CD4-positive, alpha-beta memory T cell (primary cell): ENCODE measurements at places on chromosomes 4 and X.

DNA sequence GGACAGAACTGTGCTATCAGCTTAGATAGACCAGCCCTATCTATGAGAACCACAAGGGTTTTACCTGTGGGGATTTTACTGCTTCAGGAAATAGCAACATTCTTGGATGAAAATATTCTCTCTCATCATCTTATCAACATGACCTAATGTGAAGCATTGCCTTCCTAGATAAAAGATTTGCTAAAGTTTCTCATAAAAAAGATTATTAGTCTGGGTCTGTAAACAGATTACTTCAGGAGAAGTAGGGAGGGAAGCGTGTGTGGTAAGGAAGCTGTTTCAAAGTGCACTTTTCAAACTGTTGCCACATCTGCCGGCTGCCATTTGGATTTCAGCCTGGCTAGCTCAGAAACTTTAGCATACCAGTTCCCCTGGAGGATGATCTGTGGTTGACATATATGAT lies at the start of gene NOX1:
Gene NOX1, minus strand, starts transcription at position 35 of the 400 bp plus-strand sequence. CDS start 220 bp downstream, outside the sequence.
- no peak for DNase-seq

GRCh38 chr4:89570931-89571330 lies 263.3 kb upstream of the GPRIN3 start:
- DNase-seq = no peak

DNA sequence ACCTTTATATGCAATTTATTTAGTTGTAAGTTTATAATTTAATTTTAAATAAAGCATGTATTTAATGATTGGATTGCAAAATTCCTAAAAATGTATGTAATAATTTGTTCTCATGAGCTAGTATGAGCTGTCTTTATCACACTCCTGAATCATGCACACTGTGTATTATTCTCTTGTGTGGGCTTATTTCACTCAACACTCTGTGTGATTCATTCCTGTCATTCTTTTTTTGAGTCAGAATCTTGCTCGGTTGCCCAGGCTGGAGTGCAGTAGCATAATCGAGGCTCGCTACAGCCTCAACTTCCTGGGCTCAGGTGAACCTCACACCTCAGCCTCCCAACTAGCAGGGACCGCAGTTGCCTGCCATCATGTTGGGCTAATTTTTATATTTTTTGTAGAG lies 123.1 kb upstream of the SLC34A2 start:
- DNase-seq = no peak

DNA sequence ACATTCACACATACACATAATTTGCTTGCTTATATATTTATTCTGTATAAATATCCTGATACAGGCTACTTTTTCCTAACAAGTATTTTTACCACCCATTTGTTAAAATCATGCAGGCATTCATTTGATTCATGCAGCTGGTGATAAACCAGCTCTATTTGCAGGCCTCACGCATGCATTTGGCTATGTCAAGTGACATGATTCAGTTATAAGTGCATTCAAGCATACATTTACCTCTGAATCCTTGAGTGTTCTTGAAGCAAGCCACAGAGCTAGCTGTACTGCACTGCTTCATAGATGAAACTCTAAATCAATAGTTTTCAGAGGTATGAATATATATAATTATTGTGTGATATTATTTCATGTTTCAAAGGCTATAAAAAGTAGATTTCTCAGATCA lies 544.0 kb upstream of the AGA start:
- no peak for DNase-seq

DNA sequence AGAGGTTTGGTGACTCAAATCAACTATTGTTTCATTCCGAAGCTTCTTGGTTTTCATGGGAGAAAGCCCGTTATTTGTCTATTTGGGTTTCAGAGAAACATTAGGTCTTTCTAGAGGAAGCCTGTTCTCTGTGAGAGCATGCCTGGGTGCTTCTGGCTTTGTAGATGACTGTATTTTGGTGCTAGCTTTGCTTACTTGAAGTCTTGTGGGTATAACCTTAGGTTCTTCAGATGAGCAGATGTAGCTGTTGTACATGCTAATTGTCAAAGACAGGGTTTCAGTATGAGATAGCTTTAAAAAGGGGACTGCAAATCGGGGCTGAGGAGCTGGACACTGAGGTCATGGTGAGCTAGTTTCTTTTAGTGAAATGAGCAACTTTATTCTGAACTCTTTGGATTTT lies 7.9 kb upstream of the STOX2 start:
- no peak for DNase-seq

- DNase-seq = peak; percentile 8
Observed at GRCh38 chr4:1379801-1380331, 26.4 kb downstream of the NKX1-1 start.

DNA sequence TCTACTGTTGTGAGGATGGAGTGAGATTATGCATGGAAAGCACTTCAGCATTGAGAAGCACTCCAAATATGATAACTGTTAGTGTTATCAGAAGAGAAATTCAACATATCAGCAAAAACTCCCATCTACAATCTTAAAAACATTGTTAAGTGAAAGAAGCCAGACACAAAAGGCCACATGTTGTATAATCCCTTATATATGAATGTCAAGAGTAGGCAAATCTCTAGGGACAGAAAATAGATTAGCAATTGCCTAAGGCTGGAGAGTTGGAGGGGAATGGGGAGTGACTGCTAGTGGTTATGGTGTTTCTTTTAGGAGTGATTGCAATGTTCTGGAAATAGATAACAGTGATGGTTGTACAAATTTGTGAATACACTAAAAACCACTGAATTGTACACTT lies 122.5 kb upstream of the LNX1 start:
- DNase-seq = no peak

GRCh38 chr4:148305751-148306150 lies 136.5 kb downstream of the NR3C2 start:
- DNase-seq = no peak

DNA sequence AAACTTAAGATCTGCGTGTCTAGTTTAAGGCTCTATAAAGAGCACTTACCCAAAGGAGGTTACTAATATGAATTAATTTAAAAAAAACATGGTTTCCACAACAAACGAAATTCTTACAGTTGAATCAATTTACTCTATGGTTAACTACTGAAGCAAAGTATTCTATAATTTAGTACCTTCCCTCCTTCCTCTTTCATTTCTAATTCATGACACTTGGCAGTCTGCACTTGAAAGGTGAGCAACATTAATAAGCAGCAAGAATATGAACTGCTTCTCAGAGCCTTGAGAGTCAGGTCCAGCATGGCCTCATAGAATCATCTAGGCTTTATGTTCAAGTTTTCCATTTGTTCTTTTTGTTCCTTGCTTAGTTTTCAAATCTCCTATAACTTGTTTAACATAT lies 42.7 kb downstream of the TAPT1 start:
- DNase-seq = no peak

DNA sequence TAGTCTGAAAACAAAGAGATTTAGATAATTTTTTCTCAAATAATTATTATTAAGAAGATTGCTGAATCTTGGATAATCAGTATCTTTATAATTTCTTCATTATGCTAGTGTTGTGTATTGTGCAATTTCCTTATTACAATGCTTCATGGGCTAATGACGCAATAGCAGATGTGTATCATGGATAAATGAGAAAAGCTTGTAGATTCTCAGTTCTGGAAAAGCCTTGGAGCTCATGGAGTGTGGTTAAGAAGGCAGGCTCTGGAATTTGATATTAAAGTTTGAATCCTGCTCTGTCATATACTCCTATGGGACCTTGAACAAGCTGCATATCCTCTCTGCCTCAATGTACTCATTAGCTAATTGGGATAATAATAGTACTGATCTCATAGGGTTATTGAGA lies 18.9 kb upstream of the CXCL8 start:
- DNase-seq = no peak

GRCh38 chr4:114304046-114304445 lies 294.6 kb upstream of the UGT8 start:
- DNase-seq = no peak

DNA sequence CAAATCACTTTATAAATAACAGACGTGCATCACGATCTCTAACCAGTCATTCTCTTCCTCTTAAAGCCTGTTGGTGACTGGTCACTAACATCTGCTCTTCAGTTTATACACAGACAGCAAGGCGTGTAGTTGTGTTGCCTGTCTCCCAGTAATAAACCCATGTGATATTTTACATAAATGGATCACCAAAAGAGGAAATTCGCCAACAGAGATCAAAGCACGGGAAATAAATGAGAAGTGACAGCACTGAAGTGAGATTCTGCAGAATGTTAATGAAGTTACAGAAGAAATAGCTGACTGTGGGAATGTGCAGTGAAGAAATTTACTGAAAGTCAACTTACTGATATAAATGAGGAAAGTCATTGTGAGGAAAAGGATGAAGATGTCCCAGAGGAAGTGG lies 47.0 kb downstream of the AFF1 start:
- peak; percentile 20 for DNase-seq

DNA sequence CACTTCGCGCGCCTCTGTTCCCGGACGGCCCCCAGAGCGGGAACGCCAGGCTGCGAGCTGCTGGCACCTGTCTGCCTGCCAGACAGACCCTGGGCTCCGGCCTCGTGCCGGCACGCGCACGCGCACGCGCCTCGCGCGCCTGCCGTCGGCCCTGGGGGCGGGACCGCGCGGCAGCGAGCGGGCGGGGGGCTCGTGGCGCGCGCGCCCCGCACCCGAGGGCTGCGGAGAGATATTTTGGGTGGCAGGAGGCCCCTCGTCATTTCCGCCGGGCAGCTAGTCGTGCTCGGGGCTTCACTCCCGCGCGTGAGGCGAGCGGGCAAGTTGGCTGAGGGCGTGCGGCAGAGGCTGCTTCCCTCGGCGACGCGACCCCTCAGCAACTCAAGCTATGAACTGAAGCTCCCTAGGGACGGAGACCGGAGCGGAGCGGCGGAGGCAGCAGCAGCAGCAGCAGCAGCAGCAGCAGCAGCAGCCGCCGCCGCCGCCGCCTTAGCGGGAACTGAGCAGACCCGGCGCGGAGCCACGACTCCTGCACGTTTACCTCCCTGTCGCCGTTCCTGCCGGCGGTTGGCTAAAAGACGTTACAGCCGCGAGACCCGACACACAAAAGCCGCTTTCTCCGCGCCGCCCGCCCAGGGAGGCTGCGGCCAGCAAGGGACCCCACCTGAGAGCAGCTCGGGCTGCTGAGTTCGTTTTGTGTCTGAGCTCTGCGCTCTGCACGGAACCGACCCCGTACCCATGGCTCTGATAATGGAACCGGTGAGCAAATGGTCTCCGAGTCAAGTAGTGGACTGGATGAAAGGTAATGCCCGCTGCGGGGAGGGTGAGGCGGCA lies at the start of gene CNKSR2:
Gene CNKSR2, plus strand, starts transcription at position 256 of the 831 bp plus-strand sequence. Its CDS starts 480 bp downstream, at position 736.
- peak; percentile 65 for DNase-seq
